ENCODE measurements at places on chromosomes 6 and 20.

- DNase-seq: no peak
Measured at GRCh38 chr20:61328911-61329558, 77.0 kb downstream of the CDH4 start.

- DNase-seq: no peak
Measured at GRCh38 chr6:166584155-166584554, 2.3 kb downstream of the RAMACL start.

DNA sequence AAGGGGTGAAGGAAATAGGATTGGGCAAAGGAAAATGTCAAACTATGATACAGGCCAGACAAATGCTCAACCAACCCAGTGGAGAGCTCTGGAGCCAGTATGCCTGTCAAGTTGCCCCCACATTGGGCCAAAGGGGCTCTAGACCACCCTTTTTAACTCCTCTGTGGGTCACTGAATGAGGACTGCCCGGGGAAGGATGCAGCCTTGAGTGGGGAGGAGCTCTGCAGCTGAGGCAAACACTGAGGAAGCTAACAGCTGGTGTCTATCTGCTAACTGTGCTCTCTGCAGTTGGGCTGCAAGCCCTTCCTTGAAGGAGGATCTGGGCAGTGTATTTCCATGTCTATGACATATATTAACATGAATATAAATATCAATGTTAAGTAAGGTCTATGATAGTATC, 98.4 kb upstream of the PRSS16 start:
- DNase-seq: no peak

DNA sequence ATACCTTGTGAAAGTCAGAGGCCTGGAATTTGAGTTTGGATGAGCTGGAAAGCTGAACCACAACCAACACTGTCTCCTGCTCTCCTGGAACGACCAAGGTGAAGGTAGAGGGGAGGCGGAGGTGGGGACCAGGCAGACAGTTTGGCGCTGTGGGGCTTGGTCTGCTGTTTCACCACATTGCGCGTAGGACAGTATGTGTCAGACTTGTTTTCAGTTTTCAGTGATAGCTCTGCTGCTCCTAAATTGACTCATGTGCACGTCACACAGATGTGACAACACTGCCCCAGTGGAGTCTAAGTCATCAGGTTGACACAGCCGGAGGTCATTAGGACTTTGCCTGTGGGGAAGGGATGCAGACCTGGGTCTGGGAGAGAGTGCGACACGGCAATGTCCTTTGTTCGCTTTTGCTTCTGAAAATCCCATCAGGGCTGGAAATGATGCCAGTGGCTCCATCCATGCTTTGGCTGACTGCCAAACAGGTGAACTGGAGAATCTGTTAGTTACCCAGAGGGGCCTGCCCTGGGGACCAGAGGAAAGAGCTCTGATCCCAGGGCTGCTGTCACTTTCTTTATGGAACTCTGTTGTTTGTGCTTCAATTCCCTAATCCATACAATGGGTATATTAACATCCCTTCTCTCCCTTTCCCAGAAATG, 255.5 kb downstream of the CDC5L start:
- DNase-seq: no peak

DNA sequence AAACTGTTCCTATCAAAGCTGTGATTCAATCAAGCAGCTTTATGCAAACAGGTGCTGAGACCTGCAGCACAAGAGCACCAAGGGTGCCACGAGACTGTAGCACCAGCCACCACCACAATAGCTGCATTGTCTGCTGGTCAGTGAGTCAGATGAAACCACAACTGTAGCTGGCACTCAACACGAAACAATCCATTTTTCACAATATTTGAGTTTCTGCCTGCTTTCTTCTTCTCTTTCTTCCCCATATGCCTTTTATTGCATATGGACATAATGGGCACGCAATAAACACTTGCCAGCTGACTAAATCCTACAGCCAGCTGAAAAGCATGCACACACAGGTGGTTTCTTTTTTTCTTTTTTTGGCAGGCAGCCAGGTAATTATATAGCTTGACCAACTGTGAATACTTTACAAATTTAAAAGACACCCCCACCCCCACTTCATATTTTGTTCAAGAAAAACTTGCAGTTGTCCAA, 16.6 kb downstream of the SLC2A12 start:
- DNase-seq: peak; percentile 61

DNA sequence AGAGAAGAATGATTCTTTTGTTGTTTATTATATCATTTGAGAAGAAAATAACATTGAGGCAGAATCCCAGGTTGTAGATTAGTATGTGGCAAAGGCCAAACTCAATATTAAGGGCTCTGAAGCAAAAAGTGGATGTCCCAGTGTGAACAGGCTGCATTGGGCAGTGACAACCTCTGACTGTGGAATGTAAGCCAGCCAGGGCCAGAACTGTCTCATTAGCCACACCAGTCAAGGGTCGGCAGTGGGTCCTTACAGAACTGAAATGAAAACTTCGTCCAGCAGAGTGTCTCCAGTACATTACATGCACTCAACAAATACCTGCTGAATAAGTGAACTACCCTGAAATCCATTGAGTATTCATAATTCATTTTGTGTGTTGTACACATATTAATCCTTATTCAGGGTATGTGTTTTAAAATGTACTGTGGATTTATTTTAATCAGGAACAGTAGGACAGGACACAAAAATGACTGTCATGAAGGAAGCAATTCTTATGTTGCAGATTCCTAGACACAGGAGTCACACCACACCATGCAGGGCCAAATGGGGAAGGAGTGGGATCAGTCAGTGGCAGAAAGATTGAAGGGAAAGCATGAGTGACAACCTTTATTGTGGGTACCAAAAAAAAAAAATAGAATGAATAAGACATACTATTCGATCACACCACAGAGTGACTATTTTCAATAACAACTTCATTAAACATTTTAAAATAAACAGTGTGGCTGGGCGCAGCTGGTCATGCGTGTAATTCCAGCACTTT, 64.9 kb upstream of the UTRN start:
- DNase-seq: no peak

DNA sequence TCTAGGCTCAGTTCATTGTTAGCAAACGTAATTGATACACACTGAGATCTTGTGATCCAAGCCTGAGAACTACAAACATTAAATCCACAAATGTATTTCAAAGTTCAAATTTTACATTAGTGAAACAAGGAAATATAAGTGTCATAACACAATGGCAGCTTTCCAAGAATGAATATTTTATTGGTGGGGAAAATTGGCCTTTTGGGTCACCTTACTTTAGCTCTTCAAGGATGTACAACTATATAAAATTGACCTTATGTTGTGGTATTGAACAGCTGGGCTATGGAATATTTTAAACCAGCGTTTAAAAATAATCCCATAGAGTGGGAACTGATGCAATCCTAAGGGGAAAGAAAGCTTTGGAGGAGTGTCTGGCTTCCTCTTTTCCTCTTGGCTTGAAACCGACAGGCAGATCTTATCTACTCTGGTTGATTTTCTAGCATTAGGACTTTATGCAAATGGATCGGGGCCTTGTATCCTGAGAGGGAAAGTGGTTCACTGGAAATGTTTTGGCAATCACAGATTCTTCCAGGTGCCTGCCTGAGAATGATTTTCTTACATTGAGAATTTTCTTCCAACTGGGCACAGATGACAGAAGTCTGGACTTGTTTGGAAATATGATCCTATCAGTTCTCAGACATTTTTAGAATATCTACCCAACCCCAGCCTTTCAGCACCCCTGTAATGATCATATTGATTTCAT, 184.8 kb upstream of the ECI2 start:
- DNase-seq: peak; percentile 88

DNA sequence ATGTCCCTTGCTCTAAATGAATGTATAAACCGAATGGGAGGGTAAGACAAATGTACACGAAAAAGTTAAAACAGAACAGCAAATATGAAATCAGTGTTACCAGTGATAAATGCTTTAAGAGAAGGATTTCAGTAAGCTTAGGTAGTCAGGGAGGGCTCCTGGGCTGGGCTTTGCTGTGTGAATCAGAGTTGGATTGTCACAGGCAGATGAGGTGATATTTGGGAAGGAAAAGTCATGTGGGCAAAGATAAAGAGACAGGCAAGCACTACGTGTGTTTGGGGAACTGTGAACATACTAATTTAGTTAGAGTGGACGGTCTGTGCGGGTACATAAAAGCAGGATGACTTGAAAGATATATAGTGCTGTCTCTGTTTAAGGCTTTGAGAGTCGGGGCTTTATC, 114.8 kb downstream of the CRYBG1 start:
- DNase-seq: peak; percentile 46

- no peak for DNase-seq
Measured at GRCh38 chr6:466564-466963, 75.0 kb downstream of the IRF4 start.

GRCh38 chr6:116278854-116279231, 887 bp downstream of the TSPYL1 start:
- DNase-seq: peak; percentile 59

- peak; percentile 58 for DNase-seq
Measured at GRCh38 chr20:3786126-3786484, 435 bp downstream of the CENPB start.

- DNase-seq: no peak
Measured at GRCh38 chr6:21726676-21727075, 133.1 kb downstream of the SOX4 start.

DNA sequence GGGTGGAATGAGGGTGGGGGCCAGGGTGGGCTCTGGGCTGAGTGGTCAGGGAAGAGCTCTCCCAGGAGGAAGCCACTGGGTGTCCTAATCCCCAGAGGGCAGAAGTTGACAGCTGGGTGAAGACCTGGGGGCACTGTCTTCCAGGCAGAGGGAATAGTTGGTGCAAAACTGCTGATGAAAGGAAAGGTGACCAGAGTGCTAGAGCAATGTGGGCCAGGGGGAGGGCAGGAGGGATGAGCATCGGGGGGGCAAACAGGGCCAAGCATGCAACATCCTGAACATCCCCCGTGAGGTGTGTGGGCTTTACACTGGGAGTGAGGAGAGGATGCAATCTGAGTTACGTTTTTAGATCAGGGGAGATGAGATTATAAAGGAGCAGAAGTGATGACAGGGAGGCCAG, 97.8 kb downstream of the NOL4L start:
- no peak for DNase-seq
